Glomerular endothelial cell (primary cell): ENCODE measurements at places on chromosomes 2 and 18.

- no peak for DNase-seq
Measured at GRCh38 chr2:40279001-40279400, 172.9 kb downstream of the SLC8A1 start.

- no peak for DNase-seq
Measured at GRCh38 chr2:43939695-43940256, 56.0 kb downstream of the LRPPRC start.

DNA sequence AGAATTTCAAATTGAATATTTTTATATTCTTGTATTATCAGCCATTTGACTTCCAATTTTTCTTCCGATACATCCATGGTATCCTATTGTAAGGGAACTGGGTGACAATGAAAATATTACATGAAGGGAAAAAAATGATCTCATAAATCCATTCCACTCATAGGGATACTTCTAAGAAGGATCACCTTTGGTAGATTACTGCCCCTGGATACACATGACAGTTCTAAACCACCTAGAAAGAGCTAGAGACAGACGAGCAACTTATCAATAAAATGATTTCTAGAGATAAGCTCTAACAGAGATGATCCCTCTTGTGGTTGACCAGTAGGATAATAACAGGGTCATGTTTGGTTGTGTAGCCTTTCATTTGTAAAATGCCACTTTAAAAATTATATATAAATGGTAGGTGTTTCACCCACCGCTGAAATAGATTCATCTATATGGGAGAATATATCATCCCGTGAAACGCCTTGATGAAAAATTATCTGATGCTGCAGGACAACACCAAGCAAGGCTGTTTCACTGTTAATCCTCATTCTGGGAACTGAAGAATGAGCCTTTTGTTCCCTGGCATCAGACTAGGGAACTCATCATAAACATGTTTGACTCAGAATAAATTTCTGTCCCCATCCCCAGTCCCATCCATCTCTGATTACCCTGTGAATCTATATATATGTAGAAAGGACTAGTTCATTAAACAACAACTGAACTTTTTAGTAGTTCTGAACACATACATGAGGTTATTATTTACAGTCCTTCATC lies 180.0 kb downstream of the TCF4 start:
- DNase-seq: no peak

- no peak for DNase-seq
Measured at GRCh38 chr18:46152436-46152807, 48.2 kb downstream of the HAUS1 start.

- no peak for DNase-seq
Measured at GRCh38 chr18:28455971-28456370, 279.0 kb upstream of the CDH2 start.

GRCh38 chr2:226477221-226478108 lies 322.2 kb downstream of the IRS1 start:
- DNase-seq: no peak

DNA sequence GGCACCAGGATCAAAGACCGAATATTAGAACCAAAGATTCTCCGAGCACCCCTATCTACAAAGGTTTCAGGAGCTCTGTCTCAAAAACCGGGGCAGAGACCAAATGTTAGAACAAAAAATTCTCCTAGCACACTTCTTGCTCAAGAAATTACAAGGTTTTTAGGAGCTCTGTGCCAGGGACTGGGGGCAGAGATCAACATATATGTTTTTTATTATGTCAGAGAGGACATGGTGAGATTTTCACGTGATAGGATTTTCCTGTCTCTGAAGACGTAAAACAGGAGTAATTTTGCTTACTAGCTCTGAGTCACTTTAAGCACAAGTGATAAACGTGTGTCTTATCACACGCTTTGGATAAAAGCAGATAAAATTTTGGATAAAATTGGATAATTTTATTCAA lies 34.8 kb upstream of the ODC1 start:
- no peak for DNase-seq

GRCh38 chr2:1542971-1543370 lies 129.7 kb downstream of the TPO start:
- no peak for DNase-seq

- no peak for DNase-seq
Measured at GRCh38 chr2:120539937-120540718, 194.2 kb downstream of the INHBB start.

- no peak for DNase-seq
Measured at GRCh38 chr2:95383635-95384027, 18.9 kb upstream of the FAHD2A start.

DNA sequence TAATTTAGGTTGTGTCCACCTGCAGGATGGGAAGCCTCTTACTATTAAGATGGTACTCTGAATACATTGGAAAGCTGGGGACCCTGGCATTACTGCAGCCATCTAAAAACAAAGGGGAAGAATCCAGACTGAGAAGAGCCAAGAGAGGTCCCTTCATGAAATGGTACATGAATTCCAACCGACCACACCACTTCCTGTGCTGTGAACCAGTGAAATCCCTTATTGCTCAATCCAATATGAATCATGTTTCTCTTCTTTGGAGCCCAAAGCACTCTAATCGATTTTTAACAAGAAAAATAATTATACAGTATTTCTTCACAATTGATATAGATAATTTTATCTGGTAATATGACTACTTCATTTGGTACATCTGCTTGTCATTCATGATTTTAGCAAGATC lies 479.7 kb upstream of the RAB6C start:
- no peak for DNase-seq
